ENCODE measurements at places on chromosomes 7 and 10. TPM values are rescaled to one million over a fixed set of nuclear protein-coding genes. Genes with fewer than 3 reads are reported as not detected.

The PVRIG gene
- 2.1 TPM for polyA plus RNA-seq

The ERVW-1 gene
- polyA plus RNA-seq = 0.35 TPM

The ASAH2 gene
- 5.0 TPM for polyA plus RNA-seq

The PSD gene
- 14.6 TPM for polyA plus RNA-seq

The INSIG1 gene
- polyA plus RNA-seq = 24.7 TPM
